Left ventricle myocardium superior (tissue), 1 donor: ENCODE measurements at places on chromosomes 6 and 20. TPM values are rescaled to one million over a fixed set of nuclear protein-coding genes. Genes with fewer than 3 reads are reported as not detected.

GRCh38 chr20:50378170-50379000 is 131.8 kb upstream of the PTPN1 start:
- DNase-seq = no peak

The ECHDC1 gene
- total RNA-seq = 43.4 TPM

The TPD52L1 gene
- 57.8 TPM for total RNA-seq

The PPP1R16B gene
- total RNA-seq = 9.4 TPM

- DNase-seq = no peak
These were observed 47.2 kb upstream of the PLCB4 start for GRCh38 chr20:9021699-9022098.

GRCh38 chr6:169724494-169725124 is at the start of gene PHF10:
Gene PHF10 (minus strand): TSS chr6:169724500. CDS start chr6:169723931, 569 bp downstream.
- DNase-seq = peak; percentile 66

The CRIP3 gene
- 6.6 TPM for total RNA-seq

DNA sequence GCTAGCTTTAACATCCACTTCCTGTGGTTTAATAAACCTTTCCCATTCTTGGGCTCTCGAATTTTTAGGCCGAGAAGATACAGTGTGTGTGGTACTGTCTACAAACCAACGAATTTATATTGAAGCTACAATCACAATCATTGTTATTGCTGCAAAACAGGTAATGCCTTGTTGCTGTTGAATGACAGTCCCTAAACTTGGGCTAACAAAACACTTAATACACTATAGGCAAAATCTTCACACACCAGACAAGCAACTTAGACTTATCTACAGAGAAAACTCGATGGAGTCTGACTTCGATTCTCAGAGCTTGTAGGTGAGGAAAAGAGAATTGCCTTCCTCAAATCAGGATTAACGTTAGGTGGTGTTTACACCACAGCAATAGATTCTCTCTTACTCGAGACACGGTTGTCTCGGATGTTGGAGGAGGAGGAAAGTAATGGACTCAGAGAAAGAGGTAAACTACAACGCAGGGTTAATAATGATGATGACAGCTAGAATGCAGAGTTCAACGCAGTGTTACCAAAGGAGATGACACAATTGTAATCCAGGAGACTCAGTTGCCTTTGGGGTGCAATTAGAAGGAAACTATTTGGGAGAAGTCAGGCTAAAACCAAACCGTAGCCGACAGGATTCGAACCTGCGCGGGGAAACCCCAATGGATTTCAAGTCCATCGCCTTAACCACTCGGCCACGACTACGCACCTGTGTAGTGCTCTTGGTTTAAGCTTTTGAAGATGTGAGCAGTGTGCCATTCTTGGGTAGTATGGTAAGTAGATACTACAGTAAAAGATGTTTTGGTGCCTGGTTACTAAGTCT is 32.5 kb upstream of the ZNF184 start:
- DNase-seq = no peak

The HMGCLL1 gene
- 1.3 TPM for total RNA-seq

GRCh38 chr6:166307082-166308032 is 835 bp downstream of the PRR18 start:
- no peak for DNase-seq

The PDYN gene
- not detected for total RNA-seq

GRCh38 chr6:122770835-122771601 is 8.5 kb upstream of the FABP7 start:
- no peak for DNase-seq

DNA sequence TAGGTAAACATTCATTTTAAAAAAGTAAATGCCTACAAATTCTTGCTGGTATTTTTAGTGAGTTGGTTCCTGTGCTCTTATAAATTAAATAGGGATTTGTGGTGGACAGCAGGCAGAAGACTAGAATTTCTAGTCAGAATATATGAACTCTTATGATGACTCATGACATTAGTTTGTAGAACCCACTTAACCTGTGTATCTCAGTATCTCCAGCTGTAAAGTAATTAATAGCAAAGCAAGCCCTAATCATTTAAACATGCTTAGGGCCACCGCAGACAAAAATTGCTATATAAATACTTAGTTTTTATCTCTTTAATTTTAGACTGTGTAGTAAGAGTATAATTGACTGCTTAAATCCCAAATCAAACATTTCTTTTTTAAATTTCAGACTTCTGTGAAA is 2.4 kb downstream of the FAM135A start:
- no peak for DNase-seq

GRCh38 chr20:61731363-61732181 is 334.1 kb downstream of the TAF4 start:
- no peak for DNase-seq

- no peak for DNase-seq
These were observed 331.1 kb upstream of the HSF2 start for GRCh38 chr6:122068291-122068769.

The PXT1 gene
- total RNA-seq = 0.15 TPM

The RNF5 gene
- 94.1 TPM for total RNA-seq

DNA sequence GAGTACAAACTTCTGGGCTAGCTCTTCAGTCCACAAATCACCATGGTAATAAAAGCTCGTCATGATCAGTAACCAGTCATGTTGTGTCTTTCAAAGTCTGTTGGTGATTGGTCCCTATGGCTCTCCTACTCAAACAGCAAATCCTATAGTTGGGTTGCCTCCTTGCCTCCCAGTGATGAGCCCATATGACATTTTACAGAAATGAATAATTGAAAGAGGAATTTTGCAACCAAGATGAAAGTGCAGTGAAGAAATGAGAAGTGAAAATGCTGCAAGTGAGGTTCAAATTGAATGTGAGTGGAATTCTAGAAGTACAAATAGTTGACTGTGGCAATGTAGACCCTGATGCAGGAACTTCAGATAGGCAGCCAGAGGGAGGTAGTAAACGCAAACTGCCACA is 5.1 kb upstream of the SIRPD start:
- no peak for DNase-seq

GRCh38 chr6:4282926-4283325 is 147.6 kb upstream of the ECI2 start:
- DNase-seq = no peak

- DNase-seq = no peak
These were observed 8.3 kb downstream of the VEGFA start for GRCh38 chr6:43778131-43778855.

The PCSK2 gene
- total RNA-seq = 1.7 TPM

- DNase-seq = no peak
These were observed 101.6 kb upstream of the CEP162 start for GRCh38 chr6:84329077-84329476.

The FAM120B gene
- 20.5 TPM for total RNA-seq

DNA sequence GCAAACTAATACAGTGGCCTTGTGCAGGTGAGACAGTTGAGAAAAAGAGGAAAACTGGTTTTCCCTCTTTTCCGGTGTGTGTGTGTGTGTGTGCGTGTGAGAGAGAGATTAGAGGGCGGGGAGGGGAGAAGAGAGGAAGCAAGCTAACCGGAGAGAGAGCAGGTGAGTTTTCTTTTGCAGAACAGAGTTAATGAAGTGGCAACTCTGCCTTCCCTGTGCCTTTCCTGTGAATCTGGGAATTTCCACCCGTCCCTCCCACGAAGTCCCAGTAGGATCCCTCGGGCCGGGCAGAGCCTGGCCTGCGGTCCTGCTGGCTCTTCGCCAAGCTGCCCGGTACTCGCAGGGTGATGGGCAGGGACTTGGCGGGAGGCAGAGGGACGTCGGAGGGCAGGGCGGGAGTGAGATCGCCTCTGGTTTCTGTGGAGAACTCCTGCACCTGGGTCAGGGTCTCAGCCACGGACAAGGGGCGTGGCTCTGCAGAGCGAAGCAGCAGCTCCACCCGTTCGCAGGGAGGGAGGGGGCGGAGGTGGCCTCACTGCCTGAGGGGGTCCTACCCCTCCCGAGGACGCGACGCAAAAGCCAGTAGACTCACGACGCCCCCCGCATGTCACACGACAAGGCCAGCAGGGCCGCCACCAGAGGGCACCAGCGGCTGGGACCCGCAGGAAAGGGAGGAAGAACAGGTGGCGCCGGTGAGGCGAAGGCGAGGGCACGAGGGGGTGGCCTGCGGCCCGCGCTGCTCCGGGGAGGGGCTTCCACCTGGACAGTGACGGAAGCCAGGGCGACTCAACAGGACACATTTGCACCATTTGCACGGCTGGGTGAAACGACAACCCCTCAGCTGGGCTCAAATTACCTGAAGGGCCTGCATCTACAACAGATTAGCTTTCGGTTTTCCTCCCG is 51.2 kb upstream of the RNF182 start:
- DNase-seq = peak; percentile 76

The GSTA2 gene
- total RNA-seq = not detected

The TFAP2B gene
- total RNA-seq = not detected

The TMEM170B gene
- 5.4 TPM for total RNA-seq
